Stimulated activated CD4-positive, alpha-beta T cell treated with anti-CD3 and anti-CD28 coated beads, Interleukin-1b, Interleukin-23, amount 100 ng/mL, for 4 hours (primary cell): ENCODE measurements at places on chromosomes 11 and 22.

DNA sequence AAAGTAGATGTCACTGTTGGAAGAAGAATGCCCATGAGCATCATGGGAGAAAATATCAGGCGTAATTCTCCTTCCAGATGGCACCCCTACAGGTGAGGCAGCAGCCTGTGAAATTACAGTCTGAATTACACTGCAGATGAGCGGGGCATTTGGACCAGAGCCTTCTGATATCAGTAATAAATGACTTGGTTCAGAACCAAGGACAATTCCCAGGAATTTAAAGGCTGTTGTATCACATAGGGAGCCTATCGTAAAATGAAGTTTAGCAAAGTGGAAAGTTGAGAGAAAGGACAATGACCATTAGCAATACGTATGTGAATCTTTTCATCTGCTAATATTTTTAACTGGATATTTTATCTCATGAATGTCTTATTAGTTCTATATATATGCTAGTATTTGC lies 61.3 kb downstream of the PRMT3 start:
- DNase-seq, result no peak

DNA sequence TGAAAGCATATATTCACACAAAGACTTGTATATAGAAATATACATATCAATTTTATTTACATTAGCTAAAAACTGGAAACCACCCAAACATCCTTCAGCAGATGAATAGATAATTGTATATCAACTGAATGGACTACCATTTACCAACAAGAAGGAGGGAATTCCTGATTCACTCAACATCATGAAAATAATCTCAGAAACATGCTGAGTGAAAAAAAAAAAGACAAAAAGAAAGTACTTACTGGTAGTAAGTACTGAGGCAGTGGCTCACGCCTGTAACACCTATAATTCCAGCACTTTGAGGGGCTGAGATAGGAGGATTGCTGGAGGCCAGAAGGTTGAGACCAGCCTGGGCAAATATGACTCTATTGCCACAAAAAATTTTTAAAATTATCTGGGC lies 7.4 kb upstream of the IPO7 start:
- DNase-seq, result no peak

- peak; percentile 49 for DNase-seq
Observed at GRCh38 chr22:21045585-21046294, at the start of gene LRRC74B. LRRC74B (plus strand) TSS chr22:21045946; CDS start chr22:21045987, 41 bp downstream.

DNA sequence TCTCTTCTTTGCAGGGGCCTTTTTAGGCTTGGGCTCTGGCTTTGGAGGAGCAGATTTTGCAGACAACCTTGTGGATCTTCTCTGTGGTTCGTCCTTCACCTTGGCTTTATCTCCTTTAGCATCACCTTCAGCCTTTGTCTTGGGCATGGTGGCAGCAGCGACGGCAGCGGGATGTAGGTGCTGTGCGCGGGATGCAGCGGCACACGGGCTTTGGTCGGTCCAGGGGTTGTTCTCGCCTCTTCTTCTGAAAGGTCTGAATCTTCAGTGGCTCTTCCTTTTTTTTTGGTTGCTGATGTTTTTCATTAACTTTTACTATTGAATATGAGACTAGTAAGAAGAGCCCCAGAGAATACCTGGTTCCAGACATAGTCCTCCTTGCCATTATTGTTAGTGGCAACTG lies 10.0 kb downstream of the MEI1 start:
- DNase-seq, result no peak

GRCh38 chr11:122340607-122341290 lies 224.7 kb upstream of the BLID start:
- DNase-seq, result no peak

DNA sequence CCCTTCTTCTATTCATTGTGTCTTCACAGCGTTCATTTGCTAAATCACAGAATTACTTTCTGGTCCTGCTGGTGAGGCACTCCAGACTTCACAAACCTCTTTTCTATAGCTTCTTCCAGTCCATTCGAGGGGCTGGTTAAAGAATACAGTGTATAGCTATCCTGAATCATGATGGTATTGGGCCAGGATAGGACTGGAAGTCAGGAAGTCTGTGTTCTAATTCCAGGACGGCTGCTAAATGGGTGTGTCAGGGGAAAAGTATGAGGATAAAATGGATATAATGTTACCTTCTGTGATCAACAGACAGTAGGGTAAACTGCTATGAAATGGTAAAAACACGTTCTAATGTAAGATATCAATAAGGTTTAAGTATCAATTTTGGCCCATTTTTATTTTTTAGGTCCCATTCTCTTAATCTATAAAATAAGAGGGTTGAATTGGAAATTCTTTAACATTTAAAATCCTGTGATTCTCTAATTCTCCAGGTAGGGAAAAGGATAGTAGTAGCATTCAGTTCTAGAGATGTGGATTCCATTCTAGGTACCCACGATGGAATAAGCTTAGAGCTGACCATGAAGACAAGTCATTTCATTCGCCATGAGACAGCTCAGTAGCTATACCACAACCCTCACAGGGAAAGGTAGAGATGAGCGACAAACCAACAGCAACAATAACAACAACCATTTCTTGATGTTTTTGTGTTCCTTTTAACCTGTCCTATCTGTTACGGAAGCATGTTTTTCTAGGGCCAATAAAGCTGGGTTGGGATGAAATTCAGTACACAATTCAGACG lies 96.1 kb downstream of the SLC1A2 start:
- DNase-seq, result no peak

- no peak for DNase-seq
Observed at GRCh38 chr22:21674638-21675245, 8.9 kb downstream of the PPIL2 start.

GRCh38 chr22:20606041-20606783 lies 98.8 kb downstream of the MED15 start:
- peak; percentile 54 for DNase-seq

GRCh38 chr11:31810779-31811647 lies at the start of gene PAX6:
PAX6 (minus strand) TSS chr11:31811322; CDS start chr11:31806411, 4,911 bp downstream.
- DNase-seq, result no peak

DNA sequence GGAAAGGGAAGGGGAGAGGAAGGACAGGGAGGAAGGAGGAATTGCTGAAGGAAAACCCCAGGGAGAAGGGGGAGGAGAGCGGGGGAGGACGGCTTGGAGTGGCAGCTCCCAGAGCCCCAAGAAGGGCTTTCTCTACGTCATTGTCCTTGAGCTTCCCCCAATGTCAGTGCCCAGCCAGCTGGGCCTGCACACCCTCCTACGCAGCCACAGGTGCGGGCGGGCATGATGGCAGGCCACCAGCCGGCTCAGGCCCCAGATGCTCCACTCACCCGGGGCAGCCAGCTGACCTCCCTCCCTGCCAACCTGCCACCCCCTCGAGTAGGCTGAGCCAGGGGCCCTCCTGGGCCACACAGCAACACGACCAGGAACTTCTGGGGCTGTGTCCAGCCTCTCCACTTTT lies 11.2 kb downstream of the SYT7 start:
- no peak for DNase-seq

- no peak for DNase-seq
Observed at GRCh38 chr11:117171404-117172061, 7.0 kb upstream of the SIDT2 start.

GRCh38 chr11:48305923-48306322 lies at the start of gene OR4S1:
OR4S1 (plus strand) TSS chr11:48306223; CDS start chr11:48306223, 0 bp downstream.
- DNase-seq, result no peak

DNA sequence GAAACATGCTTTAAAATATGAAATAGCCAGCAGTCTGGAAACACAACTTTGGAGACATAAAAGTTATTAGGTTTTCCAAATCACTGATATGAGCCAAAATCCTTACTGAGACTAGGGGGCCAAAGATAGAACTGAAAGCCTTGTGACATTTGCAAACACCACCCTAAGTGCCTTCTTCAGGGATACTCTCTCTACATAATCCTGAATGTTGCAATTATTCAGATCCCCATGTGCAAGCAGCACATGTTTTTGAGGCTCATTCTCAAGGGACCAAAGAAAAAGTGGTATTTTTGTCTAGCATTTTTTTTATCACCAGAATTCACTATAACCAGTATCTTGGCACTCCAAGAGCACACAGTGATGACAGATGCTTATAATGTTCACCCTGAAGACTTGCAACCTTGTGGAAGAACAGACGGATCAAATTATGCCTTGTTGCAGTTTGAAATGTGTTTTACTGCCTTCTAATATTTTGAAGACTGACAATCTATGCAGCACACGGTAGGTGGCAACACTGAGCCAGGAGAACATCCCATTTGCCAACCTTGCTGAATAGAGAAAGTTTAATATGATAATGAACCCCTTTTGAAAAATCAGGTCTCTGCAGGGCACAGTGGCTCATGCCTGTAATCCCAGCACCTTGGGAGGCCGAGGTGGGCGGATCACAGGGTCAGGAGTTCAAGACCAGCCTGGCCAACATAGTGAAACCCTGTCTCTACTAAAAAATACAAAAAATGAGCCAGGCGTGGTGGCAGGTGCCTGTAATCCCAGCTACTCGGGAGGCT lies 78.5 kb downstream of the PLEKHA7 start:
- no peak for DNase-seq

GRCh38 chr11:119356349-119357031 lies 10.0 kb upstream of the MFRP start:
- peak; percentile 56 for DNase-seq
